Retina (tissue), 1 donor: ENCODE measurements at places on chromosomes 4 and X.

DNA sequence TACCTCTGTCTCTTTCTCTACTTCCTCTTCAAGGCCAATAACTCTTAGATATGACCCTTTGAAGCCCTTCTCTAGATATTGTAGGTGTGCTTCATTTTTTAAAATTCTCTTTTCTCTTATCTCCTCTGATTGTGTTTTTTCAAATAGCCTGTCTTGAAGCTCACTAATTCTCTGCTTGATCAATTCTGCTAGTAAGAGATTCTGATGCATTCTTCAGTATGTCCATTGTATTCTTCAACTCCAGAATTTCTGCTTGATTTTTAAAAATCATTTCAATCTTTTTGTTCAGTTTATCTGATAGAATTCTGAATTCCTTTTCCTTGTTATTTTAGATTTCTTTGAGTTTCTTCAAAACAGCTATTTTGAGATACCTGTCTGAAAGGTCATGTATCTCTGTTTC is 47.9 kb downstream of the MCUB start:
- DNase-seq: no peak

DNA sequence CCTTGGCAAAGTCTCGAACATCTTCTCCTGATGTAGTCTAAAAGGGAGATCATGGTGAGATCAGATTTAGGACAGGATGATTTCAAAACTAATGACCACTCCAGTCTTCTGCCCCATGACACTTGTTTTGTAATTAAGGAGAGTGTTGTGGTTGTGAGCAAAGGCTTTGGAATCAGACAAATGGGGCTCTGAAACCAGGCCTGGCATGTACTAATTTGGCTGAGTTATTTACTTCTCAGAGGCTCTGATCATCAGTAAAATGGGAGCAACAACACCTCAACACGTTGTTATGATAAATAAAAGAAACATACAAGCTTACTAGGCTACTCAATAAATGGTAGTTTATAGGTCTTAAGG is 106.9 kb upstream of the FTHL17 start:
- DNase-seq: no peak

- no peak for DNase-seq
These were observed 142.2 kb downstream of the SOWAHB start for GRCh38 chr4:76755756-76756155.

- no peak for DNase-seq
These were observed 129.6 kb upstream of the MED14 start for GRCh38 chrX:40864972-40865371.

- DNase-seq: no peak
These were observed 108.0 kb upstream of the LEF1 start for GRCh38 chr4:108276690-108277089.

GRCh38 chr4:112170451-112170993 is 25.3 kb downstream of the FAM241A start:
- DNase-seq: no peak

DNA sequence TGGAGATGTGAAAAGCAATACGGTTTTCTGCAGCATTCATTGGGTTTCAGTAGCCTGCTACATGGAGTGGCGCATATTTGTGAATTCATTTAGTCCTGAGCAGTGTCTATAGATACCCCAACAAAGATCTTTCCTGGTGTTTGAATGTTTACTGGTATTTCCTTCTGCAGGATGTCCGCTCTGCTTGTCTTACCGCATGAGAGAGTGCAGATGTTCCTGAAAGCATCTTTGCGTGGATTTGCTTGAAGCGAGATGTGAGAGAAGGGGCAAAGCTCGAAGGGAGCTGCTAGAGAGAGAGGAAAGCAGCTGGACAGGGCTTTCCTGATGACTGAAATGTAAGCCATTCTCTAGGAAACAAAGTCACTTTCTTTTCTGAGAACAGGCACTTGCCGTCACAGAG is 40.9 kb upstream of the GYPA start:
- no peak for DNase-seq

DNA sequence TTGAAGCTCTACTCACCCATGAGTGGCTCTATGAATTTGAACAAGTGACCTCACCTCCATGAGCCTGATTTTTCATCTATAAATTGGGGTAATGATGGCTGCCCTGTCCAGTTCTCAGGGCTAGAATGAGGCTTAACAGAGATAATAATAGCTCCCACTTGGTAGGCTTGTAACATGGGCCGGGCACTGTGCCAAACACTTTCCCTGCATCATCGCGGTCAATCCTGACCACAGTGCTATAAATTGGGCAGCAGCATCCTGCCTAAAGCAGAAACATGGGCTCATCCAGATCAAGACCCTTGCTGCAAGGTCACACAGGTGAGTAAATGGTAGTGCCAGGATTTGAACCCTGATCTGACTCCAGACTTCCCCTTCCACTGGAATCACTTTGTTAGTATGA is 12.8 kb downstream of the APLN start:
- DNase-seq: no peak

GRCh38 chr4:85737254-85737653 is 262.3 kb downstream of the ARHGAP24 start:
- DNase-seq: no peak

GRCh38 chr4:82677327-82677726 is 115.5 kb upstream of the TMEM150C start:
- DNase-seq: no peak

DNA sequence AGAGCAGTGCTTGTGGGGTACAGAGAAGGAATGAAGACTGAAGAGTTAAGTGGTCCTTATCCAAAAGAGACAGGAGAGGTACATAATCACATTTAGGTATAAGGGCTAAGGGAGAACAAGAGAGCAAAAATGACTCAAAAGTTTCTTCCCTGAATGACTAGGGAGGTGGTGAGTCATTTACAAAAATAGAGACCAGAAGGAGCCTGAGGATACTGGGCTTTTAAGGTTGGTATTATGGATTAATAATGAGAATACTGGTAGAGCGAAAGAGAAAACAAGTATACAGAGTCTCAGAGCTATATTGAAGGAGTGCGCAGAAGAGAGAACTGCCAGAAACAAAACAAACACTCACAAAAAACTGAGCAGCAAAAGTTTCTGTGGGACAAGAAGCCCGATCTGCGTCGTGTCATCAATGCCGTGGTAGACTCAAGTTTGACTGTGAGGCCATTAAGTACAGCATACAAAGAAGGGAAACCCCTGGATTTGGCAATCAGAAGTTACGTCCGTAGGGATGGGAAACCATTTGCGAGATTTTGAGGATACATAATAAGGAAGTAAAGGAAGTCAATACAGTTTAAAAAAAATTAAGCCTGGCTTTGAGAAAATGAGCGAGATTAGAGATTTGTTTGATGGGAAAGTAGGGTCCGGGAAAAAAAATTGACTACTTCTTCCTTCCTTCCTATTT is 129.1 kb upstream of the STIM2 start:
- no peak for DNase-seq

DNA sequence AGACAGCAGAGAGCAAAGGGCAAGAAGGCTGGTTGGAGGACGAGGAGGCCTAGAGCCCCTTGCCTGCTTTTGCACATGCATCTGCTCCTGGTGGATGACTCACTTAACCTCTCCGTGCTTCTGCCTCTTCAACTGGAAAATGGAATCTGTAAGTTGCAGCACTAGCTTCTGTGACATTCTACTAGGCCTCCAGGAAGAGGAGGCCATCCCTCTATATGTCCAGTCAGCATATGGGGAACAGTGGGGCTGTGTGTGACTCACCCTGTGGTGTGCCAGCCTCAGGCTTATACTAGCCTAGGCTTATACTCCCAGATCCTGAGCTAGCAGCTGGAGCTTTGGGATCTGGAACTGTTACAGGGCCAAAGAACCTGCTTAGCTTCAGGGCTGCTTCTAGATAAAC is 36.0 kb downstream of the RTL9 start:
- no peak for DNase-seq

- DNase-seq: no peak
These were observed 7.0 kb downstream of the RS1 start for GRCh38 chrX:18664947-18665346.
